T-cell (primary cell): ENCODE measurements at places on chromosomes 5 and 9. TPM values are rescaled to one million over a fixed set of nuclear protein-coding genes. Genes with fewer than 3 reads are reported as not detected.

- no peaks in the 10 kb centered on the region for H3K27me3 ChIP-seq
- no peak overlapping the region for H3K27ac ChIP-seq
- H3K4me3 ChIP-seq: no peak overlapping the region
- no peaks in the 10 kb centered on the region for H3K36me3 ChIP-seq
Observed at GRCh38 chr9:125161284-125161918, 18.1 kb upstream of the SCAI start.

- no peaks in the 10 kb centered on the region for H3K27me3 ChIP-seq
- DNase-seq: no peak
- H3K4me3 ChIP-seq: no peak overlapping the region
- H3K4me1 ChIP-seq: peaks cover 19% of the 10 kb centered on the region
Observed at GRCh38 chr9:27369591-27369990, 72.6 kb upstream of the EQTN start.

DNA sequence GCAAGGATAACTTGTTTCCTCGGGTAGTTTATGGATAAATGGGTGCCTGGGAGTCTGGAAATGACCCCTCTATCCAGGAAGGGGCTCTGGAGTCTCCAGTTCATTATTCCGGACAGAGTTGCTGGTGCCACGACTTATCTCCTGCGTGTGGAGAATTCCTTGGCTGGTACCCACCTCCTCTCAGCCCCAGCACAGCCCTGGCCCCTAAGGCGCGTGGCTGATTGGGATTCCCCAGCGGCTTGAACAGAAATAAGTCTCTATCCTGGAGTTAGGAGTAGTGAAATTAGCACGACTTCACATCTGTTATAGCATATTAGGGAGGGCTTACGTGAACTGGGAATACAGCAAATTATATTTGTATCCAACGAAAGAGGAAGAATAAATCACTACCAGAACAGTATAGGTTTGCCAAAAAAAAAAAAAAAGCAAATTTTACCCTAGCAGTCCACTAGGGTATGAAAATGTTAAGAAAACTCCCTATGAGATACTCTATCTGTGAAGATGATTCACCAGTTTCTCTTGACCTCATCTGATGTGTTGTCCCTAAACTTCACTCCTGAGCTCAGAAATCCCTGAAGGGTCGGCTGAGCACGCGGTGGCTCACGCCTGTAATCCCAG is 172.5 kb upstream of the OTULINL start:
- DNase-seq: no peak
- H3K27ac ChIP-seq: no peak overlapping the region
- H3K36me3 ChIP-seq: no peaks in the 10 kb centered on the region
- H3K4me1 ChIP-seq: peaks cover 17% of the 10 kb centered on the region
- H3K4me3 ChIP-seq: no peak overlapping the region
- no peaks in the 10 kb centered on the region for H3K27me3 ChIP-seq

- H3K4me3 ChIP-seq: no peak overlapping the region
- H3K4me1 ChIP-seq: no peaks in the 10 kb centered on the region
- no peaks in the 10 kb centered on the region for H3K36me3 ChIP-seq
- no peak overlapping the region for H3K27ac ChIP-seq
Observed at GRCh38 chr5:116522356-116523136, 52.1 kb downstream of the SEMA6A start.

ARAP3 gene
- 25.6 TPM for total RNA-seq

DNA sequence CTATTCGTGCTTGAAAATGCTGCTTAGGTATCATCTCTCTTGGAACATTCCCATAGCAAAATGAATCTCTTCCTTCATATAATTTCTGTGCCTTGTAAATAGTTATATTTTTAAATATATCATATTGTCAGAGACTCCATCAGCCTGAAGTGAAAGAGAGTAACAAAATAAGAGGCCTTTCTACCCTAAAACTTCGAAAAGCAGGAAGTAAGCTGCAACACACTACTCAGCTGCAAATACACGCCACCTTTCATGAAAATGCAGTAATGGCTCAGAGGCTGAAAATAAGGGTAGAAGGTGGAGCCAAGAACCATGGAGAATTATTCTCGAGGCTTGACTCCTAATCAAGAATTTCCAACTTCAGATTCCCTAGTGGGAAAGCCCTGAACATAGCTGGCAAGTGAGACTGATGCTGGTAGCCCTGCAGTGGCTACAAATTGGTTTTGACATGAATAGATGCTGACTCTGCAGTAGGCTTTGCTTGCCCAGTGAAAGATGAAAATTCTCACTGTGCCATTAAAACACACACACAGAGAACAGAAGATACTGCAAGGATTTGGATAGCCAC is 30.2 kb upstream of the PTGER4 start:
- H3K27me3 ChIP-seq: no peaks in the 10 kb centered on the region
- H3K27ac ChIP-seq: peak overlapping the region; percentile 72
- DNase-seq: no peak
- no peak overlapping the region for H3K4me3 ChIP-seq

- H3K27ac ChIP-seq: no peak overlapping the region
- H3K4me1 ChIP-seq: no peaks in the 10 kb centered on the region
- no peaks in the 10 kb centered on the region for H3K27me3 ChIP-seq
- no peak for DNase-seq
- H3K36me3 ChIP-seq: no peaks in the 10 kb centered on the region
- H3K4me3 ChIP-seq: no peak overlapping the region
Observed at GRCh38 chr5:142834504-142834903, 64.3 kb downstream of the ARHGAP26 start.

ZMAT2 gene
- 58.6 TPM for total RNA-seq

DNA sequence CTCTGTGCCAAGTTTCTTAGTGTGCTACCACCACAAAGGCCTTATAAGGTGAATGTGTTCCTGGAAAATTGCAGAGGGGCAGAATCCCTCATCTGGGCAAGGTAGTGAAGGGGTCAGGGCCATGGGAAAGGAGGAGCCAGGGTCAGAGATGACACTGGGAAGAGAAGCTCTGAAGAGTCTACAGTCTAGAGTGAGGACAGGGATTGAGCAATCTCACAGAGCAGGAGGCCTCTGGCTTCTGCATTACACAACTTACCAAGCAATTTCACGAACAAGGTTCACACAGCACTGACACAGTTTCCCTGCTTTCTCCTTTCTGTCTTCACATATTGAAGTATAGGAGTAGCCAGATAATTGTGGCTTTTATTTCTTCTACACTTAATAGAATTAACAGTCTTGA is 24.5 kb upstream of the IDNK start:
- H3K36me3 ChIP-seq: no peaks in the 10 kb centered on the region
- no peaks in the 10 kb centered on the region for H3K27me3 ChIP-seq
- no peaks in the 10 kb centered on the region for H3K4me1 ChIP-seq
- no peak for DNase-seq

DNA sequence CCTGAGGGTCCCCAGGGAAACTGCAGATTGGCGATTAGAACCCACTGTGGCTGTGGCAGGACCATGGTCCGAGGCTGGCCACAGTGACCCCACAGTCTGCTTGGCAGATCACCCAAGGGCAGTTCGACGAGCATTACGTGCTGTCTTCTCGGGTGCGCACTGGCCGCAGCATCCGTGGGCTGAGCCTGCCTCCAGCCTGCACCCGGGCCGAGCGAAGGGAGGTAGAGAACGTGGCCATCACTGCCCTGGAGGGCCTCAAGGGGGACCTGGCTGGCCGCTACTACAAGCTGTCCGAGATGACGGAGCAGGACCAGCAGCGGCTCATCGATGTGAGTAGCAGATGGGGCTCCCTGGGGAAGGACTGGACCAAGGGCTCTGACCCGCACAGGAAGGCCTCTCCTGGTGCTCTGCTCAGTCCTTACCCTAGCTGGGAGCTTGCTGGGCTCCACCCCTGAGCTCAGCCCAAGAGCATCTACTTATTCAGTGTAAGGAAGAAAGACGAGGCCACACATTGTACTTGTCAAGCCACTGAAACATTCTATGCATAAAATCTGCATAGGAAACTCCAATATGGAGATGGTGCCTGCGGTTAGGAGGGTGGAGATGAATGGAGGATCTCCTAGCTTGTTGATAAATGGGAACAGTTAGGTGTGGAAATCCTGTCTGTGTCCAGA is 21.9 kb downstream of the CKMT2 start:
- DNase-seq: no peak
- no peaks in the 10 kb centered on the region for H3K36me3 ChIP-seq
- H3K4me1 ChIP-seq: no peaks in the 10 kb centered on the region
- H3K27me3 ChIP-seq: no peaks in the 10 kb centered on the region
- no peak overlapping the region for H3K27ac ChIP-seq

FOXE1 gene
- total RNA-seq: 0.06 TPM

DNA sequence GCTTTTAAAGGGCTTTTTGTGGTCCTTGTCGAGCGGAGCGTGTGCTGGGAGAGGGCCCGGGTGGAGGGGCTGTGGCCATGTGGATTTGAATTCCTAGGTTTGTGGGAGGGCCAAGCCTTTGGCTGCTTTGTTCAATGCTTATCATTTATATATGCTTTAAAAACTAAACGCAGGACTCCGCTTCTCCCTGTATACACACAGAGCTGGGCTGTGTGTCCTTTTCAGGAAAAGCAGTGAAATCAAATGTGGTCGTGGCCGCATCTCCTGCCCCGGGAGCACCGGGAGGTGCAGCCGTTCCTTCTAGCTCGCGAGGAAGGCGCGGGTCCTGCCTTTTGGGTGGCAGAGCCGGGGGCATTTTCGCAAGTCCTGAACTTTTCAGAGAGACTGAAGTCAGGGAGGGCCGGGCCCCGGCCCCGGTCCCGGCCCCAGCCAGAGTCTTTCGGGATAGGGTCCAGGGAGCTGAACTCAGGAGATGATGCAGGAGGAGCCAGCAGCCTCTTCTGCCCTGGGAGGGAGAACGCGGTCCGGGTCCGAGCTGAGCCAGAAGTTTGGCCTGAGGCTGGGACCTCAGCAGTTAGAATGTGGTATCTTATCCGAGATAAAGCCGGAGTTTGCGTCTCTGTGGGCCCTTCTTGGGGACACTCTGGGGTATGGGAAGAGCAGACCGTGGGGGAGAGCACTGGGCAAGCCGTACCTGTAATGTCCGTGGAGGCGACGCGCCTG is 158.8 kb downstream of the C9orf152 start:
- H3K27ac ChIP-seq: no peak overlapping the region
- no peaks in the 10 kb centered on the region for H3K27me3 ChIP-seq
- H3K4me1 ChIP-seq: peaks cover 7% of the 10 kb centered on the region
- no peaks in the 10 kb centered on the region for H3K36me3 ChIP-seq

C9orf152 gene
- not detected for total RNA-seq

GRCh38 chr5:169542811-169543210 is 40.8 kb upstream of the SPDL1 start:
- DNase-seq: no peak
- no peaks in the 10 kb centered on the region for H3K36me3 ChIP-seq
- H3K27ac ChIP-seq: no peak overlapping the region
- no peaks in the 10 kb centered on the region for H3K4me1 ChIP-seq
- H3K4me3 ChIP-seq: no peak overlapping the region
- peaks cover 4% of the 10 kb centered on the region for H3K27me3 ChIP-seq

LHX6 gene
- total RNA-seq: not detected

DNA sequence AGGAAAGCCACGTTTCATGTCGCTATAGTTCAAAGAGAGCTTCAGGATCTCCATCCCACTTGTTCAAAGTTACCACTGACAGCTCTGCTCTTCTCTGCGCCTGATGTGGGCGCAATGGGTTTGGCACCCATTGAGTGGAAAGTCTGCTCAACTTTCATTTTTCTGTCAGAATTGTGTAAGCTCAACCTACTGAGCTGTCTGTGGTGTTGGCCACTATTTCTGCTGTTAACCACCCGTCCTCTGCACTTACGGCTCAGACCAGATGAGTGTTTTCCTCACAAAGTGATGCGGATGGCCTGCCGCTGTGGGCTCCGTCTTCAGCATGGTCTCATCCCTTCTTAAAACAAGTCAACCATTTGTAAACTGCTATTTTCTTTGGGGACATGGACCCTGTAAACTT is 131.2 kb downstream of the WNK2 start:
- DNase-seq: no peak
- no peaks in the 10 kb centered on the region for H3K36me3 ChIP-seq
- H3K27me3 ChIP-seq: peaks cover 44% of the 10 kb centered on the region
- no peak overlapping the region for H3K27ac ChIP-seq

DNA sequence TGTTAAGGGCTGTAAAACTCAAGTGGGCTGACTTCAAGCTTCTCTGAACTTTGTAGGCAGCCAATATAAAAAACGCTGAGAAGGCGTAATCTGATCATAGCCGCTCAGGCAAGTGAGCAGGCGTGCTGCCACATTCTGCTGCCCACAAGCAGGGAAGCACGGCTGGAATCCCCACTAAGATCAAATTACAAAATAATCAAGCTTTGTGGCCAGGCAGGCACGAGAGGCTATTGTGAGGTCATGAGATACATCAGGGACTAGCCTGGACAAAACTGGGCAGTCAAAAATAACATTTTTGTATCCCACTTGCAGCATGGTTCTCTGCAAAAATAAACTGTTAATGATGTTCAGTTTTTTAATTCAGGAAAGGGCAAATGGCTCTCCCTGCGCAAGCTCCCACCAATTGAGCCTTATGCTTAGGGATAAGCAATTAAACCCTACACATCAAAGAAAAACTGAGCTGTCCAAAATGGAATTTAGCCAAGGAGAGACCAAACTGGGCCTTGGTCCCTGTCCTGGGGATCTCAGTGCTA is 64.0 kb downstream of the POU5F2 start:
- no peak overlapping the region for H3K27ac ChIP-seq
- H3K4me3 ChIP-seq: no peak overlapping the region
- no peaks in the 10 kb centered on the region for H3K36me3 ChIP-seq

CCDC107 gene
- total RNA-seq: 25.9 TPM

ARID3C gene
- not detected for total RNA-seq

ENHO gene
- total RNA-seq: 0.32 TPM

FYB1 gene
- total RNA-seq: 372 TPM

PDE6A gene
- not detected for total RNA-seq

GNA14 gene
- not detected for total RNA-seq

- no peak for DNase-seq
- H3K4me1 ChIP-seq: no peaks in the 10 kb centered on the region
- H3K27me3 ChIP-seq: peaks cover 2% of the 10 kb centered on the region
- H3K4me3 ChIP-seq: no peak overlapping the region
- H3K36me3 ChIP-seq: no peaks in the 10 kb centered on the region
Observed at GRCh38 chr5:36397901-36398536, 96.3 kb upstream of the RANBP3L start.

- no peaks in the 10 kb centered on the region for H3K27me3 ChIP-seq
- H3K27ac ChIP-seq: no peak overlapping the region
- H3K36me3 ChIP-seq: no peaks in the 10 kb centered on the region
- DNase-seq: no peak
- peaks cover 2% of the 10 kb centered on the region for H3K4me1 ChIP-seq
- H3K4me3 ChIP-seq: no peak overlapping the region
Observed at GRCh38 chr9:4980086-4980727, 4.9 kb upstream of the JAK2 start.

MCTP1 gene
- 2.3 TPM for total RNA-seq

DNA sequence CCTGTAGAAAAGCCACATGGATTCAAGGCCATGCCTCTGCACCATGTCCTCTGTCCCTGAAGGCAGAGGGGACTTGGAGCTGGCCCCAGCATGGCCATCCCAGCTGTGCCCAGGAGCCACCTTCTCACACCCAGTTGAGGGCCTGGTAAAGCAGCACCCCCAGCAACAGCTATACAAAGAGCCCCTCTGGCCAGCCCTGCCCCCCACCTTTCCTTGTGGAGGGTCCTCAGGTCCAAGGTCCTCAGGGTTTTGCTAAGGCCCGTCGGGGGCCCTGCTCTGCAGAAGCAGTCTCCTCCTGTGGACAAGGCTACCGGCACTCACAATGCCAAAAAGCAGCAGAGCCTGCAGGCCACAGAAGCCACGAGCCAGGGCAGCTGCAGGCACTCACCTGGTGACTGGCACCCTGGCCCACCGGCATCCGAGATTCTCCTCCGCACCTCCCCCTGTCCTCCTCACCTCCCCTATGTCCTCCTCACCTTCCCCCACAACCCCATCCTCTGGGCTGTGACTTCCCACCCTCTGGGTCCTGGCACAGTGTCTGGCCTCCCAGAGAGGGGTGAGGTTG is 39.9 kb upstream of the LPCAT1 start:
- no peak for DNase-seq
- H3K36me3 ChIP-seq: no peaks in the 10 kb centered on the region
- no peak overlapping the region for H3K4me3 ChIP-seq
- no peaks in the 10 kb centered on the region for H3K4me1 ChIP-seq
